Lower lobe of right lung (tissue), 2 donors: ENCODE measurements at places on chromosomes 4 and X.

- DNase-seq = no peak
These were observed 44.9 kb downstream of the CCNG2 start for GRCh38 chr4:77201857-77202256.

GRCh38 chr4:122195718-122196117 lies 43.6 kb downstream of the BLTP1 start:
- no peak for DNase-seq

DNA sequence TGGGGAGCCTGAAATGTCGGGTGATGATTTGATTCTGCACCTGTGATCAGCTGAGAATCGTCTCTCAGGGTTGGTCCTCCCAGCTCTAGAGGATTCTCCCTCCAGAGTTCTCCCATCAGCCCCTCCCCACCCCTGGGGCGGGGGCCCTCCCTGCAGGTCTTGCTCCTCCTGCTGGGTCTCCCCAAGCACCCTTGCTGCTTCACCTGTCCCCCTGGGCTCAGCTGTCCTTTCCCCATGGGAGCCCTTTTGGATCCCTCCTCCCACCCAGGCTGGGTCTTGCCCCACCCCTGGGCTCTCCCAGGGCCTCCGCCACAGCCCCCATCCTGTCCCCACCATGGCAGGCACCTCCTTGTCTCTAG lies 22.2 kb downstream of the PSAPL1 start:
- no peak for DNase-seq

- DNase-seq = no peak
These were observed 30.6 kb upstream of the PHF8 start for GRCh38 chrX:54074826-54075225.

GRCh38 chr4:87030755-87031441 lies 96.1 kb downstream of the AFF1 start:
- DNase-seq = no peak

DNA sequence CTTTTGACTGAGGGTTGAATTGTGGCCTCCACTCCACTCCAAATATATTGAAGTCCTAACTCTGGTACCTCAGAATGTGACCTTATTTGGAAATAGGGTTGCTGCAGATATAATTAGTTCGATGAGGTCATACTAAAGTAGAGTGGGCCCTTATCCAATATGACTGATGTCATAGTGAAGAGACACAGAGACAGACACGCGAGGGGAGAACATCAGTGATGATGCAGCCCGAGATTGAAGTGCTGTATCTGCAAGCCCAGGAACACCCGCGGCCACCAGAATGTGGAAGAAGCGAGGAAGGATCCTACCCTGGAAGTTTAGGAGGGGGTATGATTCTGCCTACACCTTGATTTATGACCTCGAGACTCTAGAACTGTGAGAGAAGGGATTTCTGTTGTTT lies 279.0 kb downstream of the ANKRD50 start:
- DNase-seq = no peak

GRCh38 chrX:153933748-153934147 lies 1.1 kb downstream of the NAA10 start:
- DNase-seq = no peak

- DNase-seq = no peak
These were observed 725 bp upstream of the CXCL1 start for GRCh38 chr4:73868206-73869129.

DNA sequence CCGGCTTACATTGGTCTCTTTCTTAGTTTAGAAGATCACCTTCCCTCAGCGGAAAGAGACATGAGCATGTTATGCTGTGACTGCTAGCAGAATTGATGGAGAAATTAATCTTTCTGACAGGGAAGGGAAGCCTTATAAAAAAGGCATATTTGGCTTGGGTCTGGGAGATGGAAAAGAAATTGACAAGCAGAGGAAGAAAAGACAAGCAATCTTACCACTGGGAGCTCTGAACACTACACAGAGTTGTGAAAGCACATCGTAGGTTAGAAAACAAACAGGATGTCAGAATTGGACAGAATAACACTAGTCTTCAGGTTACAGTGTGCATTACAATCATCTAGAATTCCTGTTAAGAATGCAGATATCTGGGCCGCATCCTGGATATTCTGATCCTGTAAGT lies 1493.8 kb upstream of the IGFBP7 start:
- DNase-seq = no peak

DNA sequence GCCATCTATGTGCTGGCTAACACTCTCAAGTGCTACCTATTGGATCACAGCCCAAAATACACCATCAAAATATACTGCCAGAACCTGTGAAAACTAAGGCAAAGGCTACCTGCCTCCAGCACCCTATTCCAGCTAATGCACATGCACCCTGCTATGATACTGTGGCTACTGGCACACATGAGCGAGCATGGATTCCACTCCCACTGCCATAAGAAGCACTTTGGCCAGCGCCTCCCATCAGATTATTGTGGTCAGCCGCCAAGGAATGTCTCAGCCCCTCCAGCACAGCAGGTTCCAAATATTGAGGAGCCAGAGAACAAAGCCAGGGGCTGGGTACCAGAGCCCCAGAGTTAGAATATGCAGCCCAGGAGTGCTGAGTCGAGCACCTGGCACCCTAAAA lies 32.5 kb upstream of the TMPRSS11F start:
- no peak for DNase-seq

- DNase-seq = no peak
These were observed 145.4 kb upstream of the HUWE1 start for GRCh38 chrX:53831662-53832635.

- DNase-seq = no peak
These were observed 24.2 kb upstream of the CXCL2 start for GRCh38 chr4:74123065-74123728.

- DNase-seq = no peak
These were observed 34.9 kb upstream of the TRO start for GRCh38 chrX:54885740-54886139.

DNA sequence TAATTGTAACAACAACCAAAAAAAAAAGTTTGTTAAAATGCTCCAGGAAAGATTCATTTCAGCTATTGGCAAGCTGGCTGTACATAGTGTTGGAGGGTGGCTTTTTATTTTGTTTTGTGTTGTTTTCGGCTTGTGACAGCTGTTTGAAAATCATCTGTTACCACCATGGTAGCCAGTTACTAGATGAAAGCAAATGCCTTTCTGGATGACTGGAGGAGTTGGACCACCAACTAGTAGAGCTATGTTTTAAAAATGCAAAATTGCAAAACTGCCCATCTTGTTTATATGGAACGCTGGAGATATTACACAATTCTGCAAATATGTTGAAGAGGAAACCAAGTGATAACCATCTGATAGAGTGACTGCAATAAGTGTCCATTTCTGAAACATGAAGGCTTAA lies 53.2 kb upstream of the TNIP3 start:
- no peak for DNase-seq

DNA sequence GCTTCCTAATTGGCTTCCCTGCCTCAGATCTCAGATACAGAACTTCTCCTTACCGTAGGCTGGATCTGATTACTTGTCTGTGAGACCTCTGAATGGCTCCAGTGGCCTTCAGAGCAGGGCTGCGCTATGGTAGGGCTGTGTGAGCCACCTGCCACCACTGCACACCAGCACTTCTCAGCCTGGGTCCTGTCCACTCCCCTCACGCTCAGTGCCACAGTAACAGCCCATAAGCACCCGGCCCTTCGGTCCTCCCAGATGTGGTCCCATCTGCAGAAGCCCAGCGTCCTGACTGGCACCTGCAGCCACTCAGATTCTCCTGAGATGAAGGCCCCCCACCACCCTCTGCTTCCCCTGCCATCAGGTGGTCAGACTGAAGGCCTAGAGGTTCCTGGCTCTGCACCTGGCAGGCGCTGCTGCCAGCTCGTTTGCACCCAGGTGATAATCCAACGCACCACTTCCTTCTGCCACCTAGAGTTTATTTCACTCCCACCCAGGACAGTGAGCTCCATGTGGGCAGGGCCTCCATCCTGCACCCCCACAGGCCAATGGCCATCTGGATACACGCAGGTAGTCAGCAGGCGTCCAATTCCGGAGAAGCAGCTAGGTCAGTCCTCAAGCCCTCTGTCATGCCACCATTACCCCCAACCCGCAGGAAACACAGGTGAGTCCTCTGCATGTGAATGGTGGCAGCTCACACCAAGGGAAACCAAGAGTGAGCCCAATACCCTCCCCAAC lies 5.4 kb downstream of the WDR1 start:
- DNase-seq = no peak

- no peak for DNase-seq
These were observed 16.8 kb downstream of the RS1 start for GRCh38 chrX:18654875-18655836.

DNA sequence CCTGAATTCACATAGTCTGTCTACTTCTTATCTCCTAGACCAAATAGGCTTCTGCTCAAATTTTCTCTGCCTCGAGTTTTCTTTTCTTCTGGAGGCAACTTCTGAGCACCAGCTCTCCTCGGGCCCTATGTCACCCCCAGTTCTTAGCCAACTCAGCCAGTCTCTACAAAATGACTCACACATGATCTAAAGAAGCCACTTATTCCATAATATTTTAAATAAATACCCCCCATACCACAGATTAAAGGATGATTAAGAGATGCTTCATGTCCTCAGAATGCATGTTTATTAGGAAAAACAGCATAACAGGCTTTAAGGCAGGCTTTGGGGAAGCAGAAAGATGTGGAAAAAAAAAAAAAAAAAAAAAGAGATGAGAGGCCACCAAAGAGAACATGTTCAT lies 36.6 kb upstream of the DDX53 start:
- DNase-seq = no peak

DNA sequence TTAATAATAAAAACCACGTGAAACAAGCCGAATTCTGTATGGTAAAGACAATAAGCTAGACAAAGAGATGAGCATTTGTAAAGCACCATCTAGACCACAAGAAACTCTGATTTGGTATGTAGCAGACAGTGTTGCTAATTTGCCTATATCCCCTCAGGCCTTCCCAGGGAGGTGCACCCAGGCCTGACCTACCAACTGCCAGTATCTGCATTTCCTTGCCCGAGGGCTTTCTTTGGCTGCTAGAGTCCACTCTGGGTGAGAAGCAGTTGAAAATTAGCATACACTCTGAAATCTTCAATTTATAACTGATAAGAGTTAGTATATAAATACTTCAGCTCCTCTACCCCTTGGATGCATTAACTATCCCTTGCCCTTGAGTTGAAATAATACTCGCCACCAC lies 37.4 kb upstream of the IL1RAPL1 start:
- DNase-seq = no peak

GRCh38 chrX:22665818-22666217 lies 333.9 kb upstream of the DDX53 start:
- DNase-seq = no peak

DNA sequence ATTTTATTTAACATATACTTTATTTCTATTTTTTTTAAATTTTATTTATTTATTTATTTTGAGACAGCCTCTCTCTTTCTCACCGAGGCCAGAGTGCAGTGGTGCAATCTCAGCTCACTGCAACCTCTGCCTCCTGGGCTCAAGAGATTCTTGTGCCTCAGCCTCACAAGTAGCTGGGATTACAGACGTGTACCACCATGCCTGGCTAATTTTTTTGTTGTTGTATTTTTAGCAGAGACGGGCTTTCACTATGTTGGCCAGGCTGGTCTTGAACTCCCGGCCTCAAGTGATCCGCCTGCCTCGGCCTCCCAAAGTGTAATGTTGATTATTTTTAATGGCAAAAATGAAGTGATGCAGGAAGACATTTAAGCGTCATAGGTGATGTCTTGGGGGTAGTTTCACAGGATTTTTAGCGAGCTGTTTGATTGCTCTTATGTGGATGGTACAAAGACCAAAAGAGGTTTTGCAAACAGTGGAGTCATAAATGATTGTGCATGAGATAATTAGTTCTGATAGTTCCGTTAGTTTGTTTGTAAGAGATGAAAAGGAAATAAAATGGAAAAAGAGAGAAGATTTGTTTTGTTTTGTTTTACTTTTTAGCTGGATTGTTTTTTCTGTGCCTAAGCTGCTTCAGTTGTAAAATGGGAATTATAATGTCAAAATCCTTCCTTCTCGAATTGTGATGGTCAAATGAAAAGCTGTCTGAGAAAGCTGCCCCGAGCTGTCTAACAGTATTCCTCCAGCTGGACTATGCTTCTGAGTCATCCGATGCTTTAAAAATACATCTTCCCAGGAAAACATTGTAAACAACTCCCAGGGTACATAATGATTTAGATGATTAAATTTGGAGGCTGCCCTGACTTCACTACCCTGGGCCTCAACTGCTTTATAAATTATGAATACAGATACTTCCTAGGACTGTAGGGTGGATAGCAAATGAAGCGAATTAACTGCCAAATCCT lies 14.7 kb downstream of the RHOH start:
- DNase-seq = no peak

DNA sequence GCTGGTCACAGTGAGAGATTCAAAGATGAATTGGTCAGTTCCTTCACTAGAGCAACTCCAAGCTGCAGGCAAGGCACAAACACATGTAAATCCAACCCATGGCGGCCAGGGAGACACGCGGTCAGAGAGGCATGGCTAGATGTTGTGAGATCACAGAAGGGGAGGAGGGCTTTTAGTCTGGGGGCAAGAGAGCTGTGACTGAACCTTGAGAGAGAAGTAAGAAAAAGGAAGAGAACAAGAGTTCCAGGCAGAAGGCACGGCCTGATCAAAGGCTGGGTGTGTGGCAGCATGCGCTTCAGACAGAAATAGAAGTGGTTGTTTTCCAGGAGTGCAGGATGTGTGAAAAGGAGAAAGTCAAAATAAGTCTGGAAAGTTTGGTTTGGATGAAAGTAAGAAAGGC lies 15.9 kb downstream of the CCDC149 start:
- no peak for DNase-seq

DNA sequence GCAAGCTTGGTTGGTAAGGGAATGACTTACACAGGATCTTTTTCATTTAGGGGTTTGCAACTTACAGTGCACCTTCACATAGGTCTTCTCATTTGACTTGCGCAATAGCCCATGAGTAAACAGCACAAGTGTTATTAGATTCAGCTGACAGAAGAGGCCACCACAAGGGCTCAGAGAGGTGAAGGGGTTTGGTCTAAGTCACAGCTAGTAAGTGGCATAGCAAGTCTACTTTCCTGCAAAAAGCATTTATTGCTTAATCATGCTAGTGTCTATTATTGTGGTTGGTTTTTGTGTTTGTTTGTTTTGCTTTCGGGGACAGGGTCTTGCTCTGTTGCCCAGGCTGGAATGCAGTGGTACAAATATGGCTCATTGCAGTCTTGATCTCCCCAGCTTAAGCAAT lies 83.3 kb downstream of the SPRY1 start:
- no peak for DNase-seq

- no peak for DNase-seq
These were observed at the start of gene PAGE1 for GRCh38 chrX:49695276-49696180. Gene PAGE1 (minus strand): TSS chrX:49695984. CDS start chrX:49694770, 1,214 bp downstream.

- no peak for DNase-seq
These were observed 50.8 kb downstream of the WWC2 start for GRCh38 chr4:183149616-183150539.

GRCh38 chr4:141659539-141659938 lies 23.2 kb downstream of the IL15 start:
- DNase-seq = no peak

- no peak for DNase-seq
These were observed 85.9 kb upstream of the PAK3 start for GRCh38 chrX:111010111-111010510.

DNA sequence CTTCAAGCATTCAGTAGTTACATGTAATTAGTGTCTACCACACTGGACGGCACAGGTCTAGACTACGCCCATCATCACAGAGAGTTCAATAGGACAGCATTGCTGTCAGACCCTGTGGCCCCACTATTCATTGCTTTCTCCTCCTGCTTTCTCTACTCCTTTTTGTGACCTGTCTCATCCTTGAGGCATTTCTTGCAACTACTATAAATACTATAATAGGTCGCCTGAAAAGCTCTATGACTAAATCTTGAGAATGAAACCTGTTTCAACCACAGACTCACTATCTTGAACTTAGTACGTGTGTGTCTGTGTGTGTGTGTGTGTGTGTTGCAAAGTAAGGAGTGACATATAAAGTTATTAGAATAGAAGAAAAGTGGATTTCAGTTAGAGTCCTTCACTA lies 252.9 kb upstream of the KLF3 start:
- no peak for DNase-seq
